ENCODE measurements at places on chromosomes 3 and 15.

DNA sequence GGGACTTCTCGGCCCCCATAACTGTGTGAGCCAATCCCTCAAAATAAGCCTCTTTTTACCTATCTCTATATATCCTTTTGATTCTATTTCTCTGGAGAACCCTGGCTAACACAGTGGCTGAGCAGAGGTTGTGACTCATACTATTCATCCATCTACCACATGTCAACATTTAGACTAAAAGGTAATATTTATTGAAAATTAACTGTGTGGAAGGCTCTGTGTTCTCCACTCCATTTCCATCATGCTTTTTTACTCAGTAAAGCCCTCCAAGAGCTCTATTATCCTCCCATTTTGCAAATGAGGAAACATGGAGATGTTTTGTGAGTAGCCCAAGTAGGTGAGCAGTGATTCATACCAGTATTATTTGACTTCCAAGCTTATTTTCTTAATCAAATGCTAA, 217.9 kb upstream of the DCBLD2 start:
- DNase-seq = no peak

DNA sequence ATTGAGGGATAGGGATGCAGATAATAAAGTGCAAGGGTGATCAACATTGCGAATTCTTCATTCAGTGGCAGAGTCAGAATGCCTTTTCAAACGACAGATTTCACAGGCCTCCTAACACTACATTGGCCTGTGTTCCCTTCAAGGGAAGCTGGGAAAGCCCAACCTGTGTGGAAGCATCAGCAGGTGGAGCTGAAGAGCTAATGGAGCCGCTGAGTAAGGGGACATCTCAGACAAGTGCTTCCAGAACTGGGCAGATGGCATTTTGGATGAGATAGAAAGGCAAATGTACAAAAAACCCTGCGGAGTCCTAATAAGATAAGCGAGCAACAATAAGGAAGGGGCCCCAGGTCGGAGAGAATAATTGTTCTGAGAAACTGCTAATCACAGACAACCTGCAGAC, 8.5 kb upstream of the SLC24A5 start:
- peak; percentile 72 for DNase-seq

DNA sequence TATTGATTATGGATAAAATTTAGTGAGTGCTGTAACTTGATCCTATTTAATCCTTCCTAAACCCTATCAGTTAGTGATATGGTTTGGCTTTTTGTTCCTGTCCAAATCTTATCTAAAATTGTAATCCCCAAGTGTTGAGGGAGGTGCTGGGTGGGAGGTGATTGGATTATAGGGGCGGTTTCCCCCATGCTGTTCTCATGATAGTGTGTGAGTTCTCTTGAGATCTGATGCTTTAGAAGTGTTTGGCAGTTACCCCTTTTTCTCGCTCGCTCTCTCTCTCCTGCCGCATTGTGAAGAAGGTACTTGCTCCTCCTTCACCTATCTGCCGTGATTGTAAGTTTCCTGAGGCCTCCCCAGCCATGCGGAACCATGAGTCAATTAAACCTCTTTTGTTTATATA, 134.0 kb upstream of the SUCLG2 start:
- no peak for DNase-seq

- DNase-seq = no peak
Observed at GRCh38 chr15:52180196-52180835, 10.9 kb downstream of the GNB5 start.

DNA sequence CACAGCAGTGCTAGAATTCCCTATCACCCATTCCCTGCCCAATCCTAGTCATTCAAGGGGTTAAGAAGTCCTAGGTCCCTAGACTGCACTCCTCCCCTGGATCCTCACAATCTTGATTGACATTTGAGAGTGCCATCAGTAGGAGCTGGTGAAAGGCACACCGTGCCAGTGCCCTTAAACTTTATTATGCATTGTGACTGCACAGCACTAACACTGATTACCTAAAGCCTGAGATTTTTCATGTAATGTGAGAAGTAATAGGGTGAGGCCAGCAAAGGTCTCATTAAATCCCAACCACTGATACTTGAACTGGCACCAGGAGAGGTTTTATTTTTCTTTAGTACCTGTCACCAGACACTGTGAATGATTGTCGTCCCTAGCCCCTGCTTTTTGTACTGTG, 16.3 kb downstream of the GXYLT2 start:
- DNase-seq = no peak

DNA sequence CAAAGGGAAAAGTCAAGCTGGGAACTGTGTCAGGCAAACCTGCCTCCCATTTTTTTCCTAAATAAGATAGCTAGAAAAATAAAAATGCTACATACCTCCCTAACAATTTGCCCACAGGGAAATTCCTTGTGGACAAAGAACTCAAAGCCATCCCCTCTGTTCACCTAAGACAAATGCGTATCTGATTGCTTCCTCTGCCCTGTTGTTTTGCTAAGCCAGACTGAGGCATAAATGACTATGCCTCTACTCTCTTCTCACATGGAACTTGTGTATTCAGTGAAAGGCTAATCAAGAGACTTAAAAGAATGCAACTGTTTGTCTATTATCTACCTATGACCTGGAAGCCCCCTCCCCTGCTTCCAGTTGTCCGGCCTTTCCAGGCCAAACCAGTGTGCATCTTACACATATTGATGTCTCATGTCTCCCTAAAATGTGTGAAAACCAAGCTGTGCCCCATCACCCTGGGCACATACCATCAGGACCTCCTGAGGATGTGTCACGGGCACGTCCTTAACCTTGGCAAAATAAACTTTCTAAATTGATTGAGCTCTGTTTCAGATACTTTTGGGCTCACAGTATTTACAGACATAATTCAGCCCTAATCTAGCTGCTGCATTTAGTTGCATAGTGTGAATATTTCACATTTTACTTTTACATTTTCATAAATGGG, 15.8 kb downstream of the CHD2 start:
- DNase-seq = peak; percentile 23

GRCh38 chr3:15010664-15011063, 54.5 kb downstream of the MRPS25 start:
- no peak for DNase-seq

- DNase-seq = peak; percentile 86
Observed at GRCh38 chr3:111252779-111253178, 181.2 kb downstream of the NECTIN3 start.

GRCh38 chr3:177521305-177521704, 324.0 kb upstream of the TBL1XR1 start:
- DNase-seq = no peak

DNA sequence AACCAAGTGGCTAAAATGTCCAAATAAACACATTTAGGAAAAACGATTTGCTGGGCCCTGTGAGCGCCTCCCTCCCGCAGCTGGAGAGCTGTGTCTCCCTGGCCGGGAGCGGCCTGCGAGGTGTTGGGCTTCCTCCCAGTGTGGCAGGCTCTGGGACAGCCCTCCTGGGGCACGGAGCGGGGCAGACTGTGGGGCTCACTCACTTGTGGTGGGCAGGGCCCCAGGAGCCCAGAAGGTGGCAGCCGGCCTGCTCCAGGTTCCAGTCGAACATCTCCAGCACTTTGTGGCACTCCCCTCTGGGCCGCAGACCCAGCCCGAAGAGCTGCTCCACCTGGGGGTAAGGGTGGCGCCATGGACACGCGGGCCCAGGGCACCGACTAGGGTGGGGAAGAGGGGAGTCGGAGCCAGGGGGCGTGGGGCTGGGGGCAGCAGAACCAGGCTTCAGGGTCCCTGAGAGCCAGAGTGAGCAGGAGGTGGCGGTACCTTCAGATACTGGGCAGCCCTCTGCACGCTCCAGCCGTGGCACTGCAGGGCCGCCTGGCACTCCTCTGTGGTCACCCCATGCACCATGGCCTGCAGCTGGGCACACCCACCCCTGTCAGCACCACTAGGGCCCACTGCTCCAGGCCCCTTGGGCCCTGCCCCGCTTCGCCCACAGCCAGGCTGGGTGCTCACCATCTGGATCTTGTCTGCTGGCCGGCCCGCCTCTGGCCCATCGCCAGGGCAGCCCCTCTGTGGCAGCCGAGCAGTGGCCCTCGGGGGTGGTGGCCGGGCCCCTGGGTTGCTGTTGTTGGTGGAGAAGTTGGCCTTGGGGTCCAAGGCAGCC, 41.5 kb downstream of the TNK2 start:
- no peak for DNase-seq

GRCh38 chr3:135452881-135453280, 512.6 kb upstream of the PPP2R3A start:
- DNase-seq = no peak

DNA sequence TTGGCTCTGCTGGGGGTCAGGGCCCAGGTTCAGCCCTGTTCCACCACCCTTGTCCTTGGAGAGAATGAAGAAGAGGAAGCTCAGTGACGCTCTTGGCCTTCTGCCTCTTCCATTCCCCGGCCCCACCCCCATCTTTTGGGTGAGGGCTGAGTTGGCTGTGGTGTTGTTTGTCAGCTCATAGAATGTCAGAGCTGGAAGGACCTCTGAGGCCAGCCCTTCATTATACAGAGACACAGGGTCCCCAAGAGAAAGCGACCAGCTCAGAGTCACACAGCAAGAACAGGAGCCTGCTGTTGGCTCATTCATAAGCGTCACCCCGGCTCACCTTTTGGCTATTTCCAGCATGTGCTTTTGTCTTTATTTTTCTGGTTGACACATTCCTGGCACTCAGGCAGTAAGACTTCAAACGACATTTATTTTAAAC, 68.2 kb downstream of the AAGAB start:
- no peak for DNase-seq

GRCh38 chr15:83206526-83207008, 1.1 kb downstream of the HDGFL3 start:
- DNase-seq = peak; percentile 13

DNA sequence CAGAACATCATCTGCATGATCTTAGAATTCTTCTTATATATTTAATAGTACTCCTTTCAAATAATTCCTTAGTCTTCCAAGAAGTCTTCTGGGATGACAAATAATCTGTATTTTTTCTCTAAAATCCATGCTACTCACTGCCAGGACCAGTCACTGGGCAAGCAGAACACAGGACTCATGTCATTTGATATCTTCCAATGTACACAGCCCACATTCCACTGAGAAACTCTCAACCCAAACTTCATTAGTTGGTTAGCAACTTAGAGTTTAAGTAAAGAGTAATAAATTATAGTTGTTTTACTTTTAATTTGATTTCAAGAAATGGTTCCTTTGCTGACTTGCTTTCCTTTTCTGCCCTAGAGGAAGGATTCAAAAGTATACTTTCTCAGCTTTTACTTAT, 317.0 kb downstream of the VGLL3 start:
- no peak for DNase-seq

GRCh38 chr3:36792342-36792741, 28.0 kb upstream of the DCLK3 start:
- peak; percentile 77 for DNase-seq

DNA sequence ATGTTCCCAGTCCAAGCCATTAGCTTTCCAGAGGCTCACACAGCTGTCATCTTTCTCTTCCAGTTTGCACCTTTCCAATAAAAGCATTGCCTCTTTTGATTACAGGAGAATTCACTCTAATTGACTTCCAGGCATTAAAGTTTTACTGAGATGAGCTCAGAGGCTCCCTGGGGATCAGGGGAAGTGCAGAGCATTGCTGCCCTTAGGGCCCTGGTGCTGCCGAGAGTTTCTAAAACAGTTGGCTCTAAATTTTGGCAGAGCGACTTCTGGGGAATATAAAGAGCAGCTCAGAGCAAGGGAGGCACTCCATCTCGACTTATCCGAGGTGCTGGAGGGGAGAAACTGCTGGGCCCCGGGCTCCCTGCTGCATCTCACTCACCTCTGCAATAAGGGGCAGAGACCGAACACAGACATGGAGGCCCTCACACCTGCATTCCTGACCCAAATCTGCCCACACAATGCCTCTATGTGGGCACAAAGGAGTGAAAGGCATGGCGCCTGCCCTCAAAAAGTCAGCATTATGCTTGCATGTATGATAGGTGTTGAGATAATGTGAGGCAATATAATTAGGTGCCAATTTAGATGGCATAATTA, 61.7 kb downstream of the SCN11A start:
- no peak for DNase-seq

- DNase-seq = no peak
Observed at GRCh38 chr3:160473978-160474377, 24.4 kb upstream of the TRIM59 start.

DNA sequence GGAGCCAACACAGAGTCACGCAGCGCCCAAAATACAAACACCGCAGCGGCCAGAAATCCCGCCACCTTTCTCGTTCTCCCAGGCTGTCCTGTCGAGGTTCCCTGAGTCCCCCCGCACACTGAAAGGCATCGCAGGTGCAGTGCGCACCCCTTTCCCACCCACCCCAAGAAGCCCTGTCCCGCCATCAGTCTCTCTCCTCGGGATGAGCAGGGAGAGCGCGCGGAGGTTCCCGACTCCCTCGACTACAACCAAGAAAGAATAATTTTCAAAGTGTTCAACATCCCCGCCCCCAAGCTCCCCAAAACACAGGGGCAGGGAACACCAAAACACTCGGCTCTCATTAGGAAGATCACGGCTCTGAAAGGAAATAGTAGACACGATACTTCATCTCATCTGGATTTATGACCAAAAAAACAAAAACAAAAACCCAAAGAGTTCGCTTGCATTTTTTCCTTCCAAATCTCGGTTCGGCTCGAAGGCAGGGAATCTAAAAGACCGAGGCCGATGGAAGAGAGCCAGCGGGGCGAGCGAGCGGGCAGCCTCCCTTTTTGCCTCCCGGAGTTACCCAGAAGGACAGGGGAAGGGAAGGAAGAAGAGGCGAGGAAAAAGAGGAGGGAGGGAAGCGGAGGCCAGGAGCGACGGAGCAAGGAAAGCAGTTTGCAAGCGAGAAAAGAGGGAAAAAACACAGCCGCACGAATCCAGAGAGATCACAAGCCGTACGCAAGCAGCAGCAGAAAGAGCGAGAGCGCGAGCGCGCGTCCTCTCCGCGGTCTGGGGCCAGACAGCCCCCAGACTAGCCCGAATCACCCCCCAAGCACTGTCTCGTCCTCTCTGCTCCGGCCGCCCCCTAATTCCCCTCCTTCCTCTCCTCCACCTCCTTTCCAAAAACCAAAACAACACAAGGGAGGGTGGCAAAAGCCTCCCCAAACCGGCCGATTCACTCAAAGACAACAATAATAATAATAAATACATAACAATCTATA, 808 bp downstream of the BCL6 start:
- peak; percentile 35 for DNase-seq

DNA sequence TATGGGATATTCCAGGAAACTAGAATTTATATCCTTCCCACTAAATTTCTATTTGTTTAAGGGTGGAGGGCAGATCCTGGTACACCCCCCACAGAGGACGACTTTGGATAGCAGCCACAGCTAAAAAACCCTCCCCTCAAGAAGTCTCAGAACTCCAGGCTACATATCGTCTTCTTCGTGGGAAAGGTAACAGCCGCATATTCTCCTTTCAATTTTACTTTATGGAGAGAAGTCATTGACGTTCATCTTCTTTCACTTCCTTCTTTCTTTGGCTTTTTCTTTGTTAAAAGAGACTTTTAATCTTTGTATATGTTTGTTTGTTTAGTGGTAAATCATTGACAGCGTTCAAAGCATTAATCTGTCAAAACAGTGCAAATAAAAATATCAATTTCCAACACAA, 36.3 kb downstream of the TRIP4 start:
- no peak for DNase-seq
